Suppressor macrophage treated with lipopolysaccharide for 1 hour (primary cell): ENCODE measurements at places on chromosomes 6 and 20.

- no peak for DNase-seq
Observed at GRCh38 chr6:10613723-10614122, 80.7 kb downstream of the C6orf52 start.

GRCh38 chr6:158603261-158604047, 41.1 kb downstream of the DYNLT1 start:
- DNase-seq, result no peak

DNA sequence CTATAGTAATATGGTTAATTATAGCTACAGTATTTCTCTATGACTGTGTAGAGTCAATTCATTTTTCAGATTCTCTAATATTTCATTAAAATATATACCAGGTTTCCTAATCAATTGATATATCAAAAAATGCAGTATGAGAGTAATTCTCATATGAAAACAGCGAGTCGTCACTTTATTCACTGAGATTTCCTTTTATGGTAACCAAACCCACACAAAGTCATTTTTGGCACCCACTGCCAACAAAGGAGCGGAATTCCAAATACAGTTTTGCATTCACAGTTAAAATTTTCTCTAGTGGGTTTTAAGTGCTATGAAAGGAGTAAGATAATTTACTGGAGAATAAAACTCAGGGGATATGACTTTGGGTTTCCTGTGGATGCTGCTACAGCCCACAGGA, 163.8 kb downstream of the HIVEP2 start:
- no peak for DNase-seq

GRCh38 chr6:93418408-93419303, 703 bp downstream of the EPHA7 start:
- no peak for DNase-seq

DNA sequence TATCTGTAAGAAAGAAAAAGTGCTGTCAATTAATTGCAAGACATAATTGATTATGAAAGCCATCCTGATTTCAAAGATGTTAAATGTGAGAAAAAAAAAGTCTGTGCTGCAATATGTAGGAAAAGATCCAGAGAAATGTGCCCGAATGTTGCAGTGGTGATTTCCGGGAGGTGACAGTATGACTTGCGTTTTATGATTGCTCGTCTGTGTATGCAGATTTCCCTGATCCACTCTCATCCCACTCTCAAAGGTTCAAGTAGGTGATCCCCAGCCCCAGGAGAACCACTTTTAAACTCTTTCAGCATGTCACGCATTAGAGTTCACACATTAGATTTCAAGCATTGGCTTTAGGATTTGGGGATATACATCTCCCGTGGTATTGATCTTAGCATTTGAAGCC, 57.8 kb downstream of the TPD52L1 start:
- DNase-seq, result no peak

DNA sequence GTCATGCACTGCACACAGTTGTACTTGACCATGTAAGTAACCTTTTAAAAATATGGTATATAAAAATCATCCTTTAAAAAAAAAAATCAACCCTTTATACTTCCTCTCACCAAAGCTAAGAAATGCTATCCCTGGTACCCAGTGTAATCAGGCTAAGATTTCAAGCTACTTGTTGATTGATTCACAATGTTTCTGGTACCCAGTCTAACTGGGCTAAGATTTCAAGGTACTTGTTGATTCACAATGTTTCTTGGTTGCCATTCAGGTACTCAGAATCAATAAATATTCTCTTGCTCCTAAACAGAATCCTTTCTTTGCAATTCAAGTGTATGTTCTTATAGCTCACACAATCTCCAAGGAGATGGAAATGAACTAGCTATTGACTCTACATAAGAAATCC, 76.4 kb downstream of the SMLR1 start:
- no peak for DNase-seq

DNA sequence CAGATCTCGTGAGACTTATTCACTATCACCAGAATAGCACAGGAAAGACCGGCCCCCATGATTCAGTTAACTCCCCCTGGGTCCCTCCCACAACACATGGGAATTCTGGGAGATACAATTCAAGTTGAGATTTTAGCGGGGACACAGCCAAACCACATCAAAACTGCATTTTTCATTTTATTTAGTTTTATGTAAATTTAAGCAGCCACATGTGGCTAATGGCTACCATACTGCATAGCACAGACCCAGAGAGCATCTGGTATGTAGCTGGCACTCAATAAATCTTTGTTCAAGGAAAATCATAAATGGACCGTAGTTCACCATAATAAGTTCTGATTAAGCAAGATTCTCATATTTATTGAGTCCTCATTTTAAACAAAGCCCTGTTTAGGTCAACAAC, 15.3 kb downstream of the GFOD1 start:
- no peak for DNase-seq

- DNase-seq, result no peak
Observed at GRCh38 chr20:52747845-52748284, 224.3 kb upstream of the TSHZ2 start.

DNA sequence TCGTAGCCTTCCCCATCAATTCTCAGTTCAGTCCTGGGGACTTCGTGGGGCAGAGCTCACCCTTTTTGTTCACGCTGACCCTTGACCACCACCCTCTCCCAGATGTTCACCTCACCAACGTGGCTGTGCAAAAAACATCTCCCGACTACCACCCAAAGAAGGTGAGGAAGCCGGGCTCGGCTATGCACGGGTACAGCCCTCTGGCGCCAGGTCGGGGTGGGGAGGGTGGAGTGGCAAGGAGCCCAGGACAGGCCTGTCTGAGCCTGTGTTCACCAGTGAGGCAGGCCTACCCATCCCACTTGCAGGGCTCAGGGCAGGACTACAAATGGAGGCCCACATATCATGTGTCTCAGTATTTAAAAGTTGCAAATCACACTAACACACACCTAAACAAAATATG, 18.1 kb downstream of the PDRG1 start:
- DNase-seq, result no peak

GRCh38 chr6:33206864-33207551, 1.3 kb upstream of the RING1 start:
- DNase-seq, result no peak

- DNase-seq, result no peak
Observed at GRCh38 chr20:15616626-15617025, 956.6 kb downstream of the KIF16B start.

- DNase-seq, result no peak
Observed at GRCh38 chr20:47816487-47817451, 31.5 kb upstream of the SULF2 start.

DNA sequence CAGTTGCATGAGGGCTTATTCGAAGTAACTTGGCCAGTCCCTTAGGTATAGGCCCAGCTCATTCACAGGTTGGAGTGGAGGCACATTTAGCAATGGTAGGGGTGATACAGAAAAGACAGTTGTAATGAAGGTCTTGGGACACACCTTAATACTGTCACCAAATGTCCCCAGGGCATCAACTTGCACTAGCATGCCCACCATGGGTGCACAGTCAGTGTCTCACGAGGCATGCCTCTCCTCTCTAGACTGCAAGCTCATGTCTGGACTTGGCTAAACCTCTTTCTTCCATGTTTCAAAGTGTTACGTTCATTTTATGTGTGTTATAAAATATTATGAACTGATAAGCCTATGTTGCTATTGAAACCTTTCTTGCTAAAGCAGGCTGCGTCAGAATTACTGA, 124.0 kb upstream of the ECI2 start:
- no peak for DNase-seq

GRCh38 chr6:89302195-89302770, 12.8 kb downstream of the GABRR2 start:
- no peak for DNase-seq

DNA sequence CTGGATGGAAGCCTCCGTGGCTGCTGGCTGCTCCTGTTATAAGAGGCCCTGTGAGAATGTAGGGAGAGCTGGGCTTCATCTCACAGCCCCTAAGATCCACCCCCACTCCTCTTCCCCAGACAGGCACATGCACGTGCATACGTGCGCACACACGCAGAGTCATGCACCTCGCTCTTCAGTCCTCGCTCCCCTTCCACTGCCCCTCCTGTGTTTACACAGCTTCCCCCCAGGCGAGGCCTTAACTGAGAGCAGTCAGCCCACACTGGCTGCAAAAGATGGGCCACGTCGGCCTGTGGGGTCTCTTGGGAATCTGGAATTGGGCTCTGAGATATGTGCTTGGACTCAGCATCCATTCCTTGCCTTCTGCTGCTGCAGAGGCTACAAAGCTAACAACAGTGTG, 35.2 kb upstream of the MLN start:
- DNase-seq, result no peak

- DNase-seq, result peak; percentile 51
Observed at GRCh38 chr6:167702241-167702827, 124.4 kb upstream of the AFDN start.

GRCh38 chr6:20432692-20433091, 31.0 kb downstream of the E2F3 start:
- no peak for DNase-seq

GRCh38 chr6:125066964-125067363, 86.6 kb upstream of the TPD52L1 start:
- DNase-seq, result no peak

- DNase-seq, result peak; percentile 72
Observed at GRCh38 chr6:167098825-167099225, 24.1 kb upstream of the CCR6 start.

DNA sequence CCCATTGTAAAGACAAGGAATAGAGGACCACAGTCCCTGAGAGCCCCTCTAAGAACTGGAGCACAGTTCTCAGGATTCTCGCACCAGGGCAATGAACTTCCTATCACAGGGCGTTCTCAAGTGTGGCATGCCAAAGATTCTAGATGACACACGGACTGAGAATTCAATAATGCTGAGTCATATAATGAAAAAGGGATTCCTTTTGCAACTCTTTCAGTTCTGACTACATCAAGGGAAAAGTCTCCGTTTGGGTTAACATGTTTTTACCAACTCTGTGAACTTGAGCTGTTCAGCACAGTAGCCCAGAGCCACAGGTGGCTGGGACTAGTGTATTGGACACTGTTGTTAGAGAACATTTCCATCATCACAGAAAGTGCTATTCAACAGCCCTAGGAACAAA, 3.4 kb downstream of the MED20 start:
- DNase-seq, result no peak

GRCh38 chr6:17724341-17724740, 17.6 kb upstream of the NUP153 start:
- no peak for DNase-seq

GRCh38 chr6:163956571-163957407, 542.3 kb downstream of the QKI start:
- DNase-seq, result peak; percentile 89

DNA sequence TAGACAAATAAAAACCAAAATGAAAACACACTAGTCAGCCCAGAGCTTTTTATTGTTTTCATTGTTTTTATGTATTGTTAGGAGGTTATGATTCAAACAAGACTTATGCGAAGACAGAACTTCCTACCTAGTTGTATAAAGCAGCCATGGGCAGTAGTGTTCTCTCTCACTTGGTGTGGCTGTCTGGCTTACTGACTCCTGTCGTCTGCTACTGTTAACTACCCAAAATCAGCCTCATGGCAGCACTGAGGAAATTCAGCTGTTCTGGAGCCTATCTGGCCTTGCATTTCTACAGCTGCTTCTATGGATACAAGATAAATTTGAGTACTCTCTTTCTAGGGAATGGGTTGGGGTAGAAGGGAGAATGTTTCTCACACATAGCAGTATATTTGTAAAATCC, 20.4 kb downstream of the VTA1 start:
- DNase-seq, result no peak

- no peak for DNase-seq
Observed at GRCh38 chr6:129104131-129104530, 221.2 kb downstream of the LAMA2 start.

GRCh38 chr6:71651636-71652035, 234.7 kb upstream of the RIMS1 start:
- DNase-seq, result no peak
